ENCODE measurements at places on chromosomes 2 and 18.

- DNase-seq: no peak
Observed at GRCh38 chr18:21444465-21445212, 155.9 kb downstream of the ESCO1 start.

- no peak for DNase-seq
Observed at GRCh38 chr2:138106606-138107005, 142.3 kb downstream of the HNMT start.

GRCh38 chr2:54577944-54578647 is 122.0 kb downstream of the SPTBN1 start:
- no peak for DNase-seq

DNA sequence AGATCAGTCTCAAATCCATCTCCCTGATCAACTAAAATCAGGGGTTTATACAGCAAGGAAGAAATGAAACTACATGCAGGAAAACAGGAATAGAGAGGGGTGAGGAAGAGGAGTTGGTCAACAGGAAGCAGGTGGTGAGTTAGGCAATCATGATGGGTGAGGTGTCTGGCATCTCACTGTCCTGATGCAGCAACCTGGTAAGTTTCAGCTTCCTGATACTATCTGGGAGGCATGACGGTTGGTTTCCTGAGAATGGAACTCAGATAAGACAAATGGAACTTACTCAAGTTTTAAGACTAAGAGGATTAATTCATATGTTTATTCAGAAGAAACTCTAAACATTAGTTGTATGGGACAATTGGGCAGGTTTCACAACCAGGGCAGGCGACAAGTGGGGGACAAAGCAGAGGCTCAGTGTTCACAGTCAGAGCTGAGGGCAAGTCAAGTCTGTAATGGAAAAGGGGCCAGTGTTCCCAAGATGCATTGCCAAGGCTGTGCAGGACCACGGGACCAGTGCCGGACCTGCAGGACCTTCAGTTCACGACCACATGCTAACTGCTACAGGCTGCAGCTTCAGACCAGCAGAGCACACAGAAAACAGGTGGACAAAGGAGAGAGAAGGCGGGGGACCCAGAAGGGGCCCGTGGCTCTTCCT is 17.7 kb upstream of the GALM start:
- no peak for DNase-seq

- DNase-seq: no peak
Observed at GRCh38 chr2:239948100-239948881, 76.9 kb downstream of the NDUFA10 start.

GRCh38 chr2:141711627-141712026 is 419.2 kb downstream of the LRP1B start:
- no peak for DNase-seq

DNA sequence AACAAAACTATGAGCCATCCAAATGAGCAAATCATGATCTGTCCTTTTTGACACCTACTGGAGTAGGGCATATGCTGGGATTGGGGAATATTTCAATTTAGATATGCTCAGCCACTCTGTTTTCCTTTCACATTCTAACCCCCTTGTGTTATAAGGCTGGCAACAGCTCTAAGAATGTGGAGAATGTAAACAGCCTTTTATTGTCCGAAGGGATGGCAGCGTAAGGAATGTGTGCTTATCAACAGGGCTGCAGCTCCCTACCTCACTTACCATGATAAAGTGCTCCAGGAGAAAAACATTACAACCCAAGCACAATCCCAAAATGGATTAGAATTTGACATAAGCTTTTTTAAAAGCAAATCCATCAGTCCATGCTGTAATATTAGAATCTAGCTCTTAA is 2.2 kb downstream of the NXPH2 start:
- no peak for DNase-seq

GRCh38 chr2:128984081-128984480 is 665.4 kb upstream of the HS6ST1 start:
- DNase-seq: no peak

GRCh38 chr18:25225151-25225550 is 126.8 kb downstream of the ZNF521 start:
- no peak for DNase-seq

DNA sequence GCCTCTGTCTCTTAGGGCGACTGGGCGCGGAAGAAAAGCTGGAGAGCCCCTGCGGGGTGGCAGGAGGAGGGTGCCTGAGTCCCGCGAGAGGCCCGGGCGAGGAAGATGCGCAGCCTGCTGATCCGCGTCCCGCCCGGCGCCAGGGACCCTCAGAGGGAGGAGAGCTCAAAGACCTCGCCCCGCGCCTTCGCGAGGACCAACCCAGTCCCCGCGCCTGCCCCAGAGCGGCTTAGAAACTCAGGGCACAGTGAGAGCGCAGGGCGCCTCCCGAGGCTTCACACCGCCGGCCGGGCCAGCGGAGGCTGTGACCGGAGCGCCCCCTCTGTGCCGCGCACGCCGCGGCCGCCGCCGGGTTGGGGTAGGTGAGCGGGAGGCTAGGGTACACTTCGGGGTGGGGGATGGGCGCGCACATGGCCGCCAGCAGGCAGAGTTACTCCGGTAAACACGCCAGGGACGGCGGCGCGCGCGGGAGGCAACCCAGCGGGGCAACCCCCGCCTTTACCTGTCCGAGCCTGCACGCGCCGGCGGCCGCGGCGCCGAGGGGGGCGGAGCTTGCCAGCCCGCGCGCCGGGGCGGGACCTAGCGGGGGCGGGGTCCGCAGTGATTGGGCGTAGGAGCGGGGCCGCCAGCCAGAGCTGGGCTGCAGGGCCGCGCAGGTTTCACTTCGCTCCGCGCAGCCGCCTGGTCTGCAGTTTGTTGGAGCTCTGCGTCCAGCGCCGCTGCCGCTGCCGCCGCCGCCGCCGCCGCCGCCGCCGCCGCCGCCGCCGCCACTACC is at the start of gene BCL2L11:
Gene BCL2L11, plus strand, starts transcription at position 662 of the 775 bp plus-strand sequence. CDS start 2,832 bp downstream, outside the sequence.
- peak; percentile 88 for DNase-seq

DNA sequence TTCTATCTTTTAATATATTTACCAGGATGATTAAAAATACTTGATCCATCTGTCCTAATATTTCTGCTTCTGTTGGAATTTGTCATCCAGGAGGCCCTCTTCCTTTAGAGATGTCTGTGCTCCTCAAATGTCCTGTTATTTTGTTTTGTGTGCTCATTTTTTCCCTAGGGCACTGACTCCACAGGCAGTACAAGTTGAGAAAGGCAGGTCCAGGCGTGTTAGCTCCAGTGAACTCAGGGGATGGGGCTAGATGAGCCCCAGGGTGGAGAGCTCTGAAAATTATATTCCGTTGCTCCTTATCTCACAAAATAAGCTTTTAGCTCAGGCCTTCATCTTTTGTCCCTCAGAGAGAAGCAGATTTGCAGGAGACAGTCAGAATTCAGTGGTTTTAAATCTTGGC is 105.7 kb downstream of the SLC4A3 start:
- no peak for DNase-seq

DNA sequence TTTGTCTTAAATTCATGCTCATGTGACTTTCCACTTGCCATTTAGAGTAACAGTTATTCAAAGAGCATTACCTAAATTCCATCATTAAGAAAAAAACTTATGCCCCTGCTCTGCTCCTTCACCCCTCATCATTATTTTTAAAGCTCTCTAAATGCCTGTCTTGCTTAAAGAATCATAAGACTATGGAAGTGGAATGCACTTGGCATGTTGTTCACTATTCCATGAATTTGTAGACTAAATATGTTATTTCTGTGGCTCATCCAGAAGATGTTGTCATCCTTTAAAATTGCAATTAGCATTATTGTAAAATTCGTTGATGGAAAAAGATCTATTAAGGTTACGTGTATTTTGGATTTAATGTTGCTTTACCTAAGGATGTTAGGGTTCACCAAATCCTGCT is 61.8 kb downstream of the FMNL2 start:
- DNase-seq: no peak

GRCh38 chr2:193527146-193527545 is 1332.4 kb upstream of the TMEFF2 start:
- DNase-seq: no peak

- DNase-seq: no peak
Observed at GRCh38 chr2:181203916-181204315, 223.5 kb downstream of the UBE2E3 start.

Data from CD4-positive, alpha-beta T cell treated with Interleukin-6 at 100 ng/mL for 8 hours (primary cell).